ENCODE measurements at places on chromosomes 5 and 9.

GRCh38 chr5:173830421-173830820 is 57.7 kb upstream of the CPEB4 start:
- no peak for DNase-seq

DNA sequence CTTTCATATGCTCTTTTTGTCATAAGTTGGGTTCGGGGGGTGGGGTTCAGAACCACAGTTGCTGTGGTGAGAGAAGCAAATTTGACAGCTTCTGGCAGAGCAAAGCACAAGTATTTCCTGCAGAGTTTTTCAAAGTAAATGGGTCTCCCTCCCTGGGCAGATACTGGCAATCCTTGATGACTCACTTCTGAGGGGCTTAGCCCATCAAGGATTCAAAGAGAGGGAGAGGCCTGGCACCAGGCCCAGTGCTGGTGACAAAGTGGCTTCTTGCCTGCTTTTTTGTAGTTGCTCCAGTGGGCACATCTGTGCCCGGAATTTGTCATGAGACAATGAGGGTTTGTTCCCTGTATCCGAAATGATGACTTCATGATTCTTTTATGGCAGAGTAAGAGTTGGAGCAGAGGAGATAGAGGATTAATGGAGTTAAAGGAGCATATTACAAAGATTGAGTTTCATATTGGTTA is 46.6 kb upstream of the TNC start:
- peak; percentile 75 for DNase-seq

- DNase-seq = no peak
Measured at GRCh38 chr5:102670224-102670836, 84.8 kb upstream of the PAM start.

DNA sequence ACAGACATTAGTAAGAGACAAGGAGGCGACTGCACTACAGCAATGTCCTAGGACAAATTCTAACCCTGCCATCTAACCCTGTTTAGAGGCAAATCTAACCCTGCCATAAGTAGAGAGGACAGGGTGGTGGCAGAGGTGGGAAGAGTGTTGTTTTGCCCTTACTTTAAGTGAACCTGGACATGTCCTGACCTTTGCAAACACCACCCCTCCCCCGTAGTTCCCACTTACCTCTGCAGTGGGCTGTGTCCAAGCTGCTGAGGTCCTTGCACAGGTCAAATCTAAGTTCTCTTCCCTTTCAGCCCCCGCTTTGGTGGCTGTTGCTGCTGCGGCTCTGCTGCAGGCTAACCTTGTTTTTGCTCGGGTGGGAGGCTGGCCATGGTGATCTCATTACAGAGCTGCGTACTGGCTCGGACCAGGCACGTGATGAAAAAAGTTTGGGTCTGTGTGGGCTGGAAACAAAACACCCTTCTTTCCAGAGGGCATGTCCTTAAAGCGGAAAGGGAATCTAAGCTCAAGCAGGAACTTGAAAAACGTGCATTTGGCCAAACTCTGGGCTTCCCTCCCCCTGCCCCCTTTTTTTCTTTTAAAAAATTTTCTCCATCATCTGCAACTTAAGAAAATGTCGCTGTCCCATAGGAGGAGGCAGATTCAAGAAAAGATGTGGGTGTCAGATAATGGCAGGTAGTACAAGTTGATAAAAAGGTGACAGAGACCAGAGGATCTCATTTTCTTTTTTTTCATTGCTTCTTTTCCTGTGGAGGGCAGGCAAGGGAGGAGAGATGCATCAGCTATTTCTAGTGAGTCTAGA is at the start of gene FAXDC2:
Gene FAXDC2 (minus strand): TSS at position 349 of the 808 bp plus-strand sequence. CDS start 12,425 bp downstream, outside the sequence.
- no peak for DNase-seq

DNA sequence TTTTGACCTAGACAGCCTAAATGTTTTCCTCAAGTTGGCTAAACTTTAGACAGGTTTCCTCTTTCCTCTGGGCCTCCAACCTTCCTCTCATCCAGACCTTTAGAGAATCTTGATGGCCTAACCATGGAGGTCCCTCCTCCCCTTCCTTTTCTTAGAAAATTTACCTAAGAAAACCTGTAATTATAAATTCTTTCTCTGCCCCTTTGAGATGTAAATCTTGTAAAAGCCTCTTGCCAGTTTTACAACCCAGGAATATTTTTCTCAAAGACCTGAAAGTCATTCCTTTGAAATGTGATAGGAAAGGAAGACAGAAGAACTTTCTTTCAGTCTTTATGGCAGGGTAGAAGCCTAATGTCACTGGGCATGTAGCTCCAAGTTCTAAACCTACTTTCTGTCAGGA is 1752.6 kb upstream of the C9orf72 start:
- no peak for DNase-seq

- no peak for DNase-seq
Measured at GRCh38 chr5:33588654-33589372, 148.0 kb downstream of the TARS1 start.

DNA sequence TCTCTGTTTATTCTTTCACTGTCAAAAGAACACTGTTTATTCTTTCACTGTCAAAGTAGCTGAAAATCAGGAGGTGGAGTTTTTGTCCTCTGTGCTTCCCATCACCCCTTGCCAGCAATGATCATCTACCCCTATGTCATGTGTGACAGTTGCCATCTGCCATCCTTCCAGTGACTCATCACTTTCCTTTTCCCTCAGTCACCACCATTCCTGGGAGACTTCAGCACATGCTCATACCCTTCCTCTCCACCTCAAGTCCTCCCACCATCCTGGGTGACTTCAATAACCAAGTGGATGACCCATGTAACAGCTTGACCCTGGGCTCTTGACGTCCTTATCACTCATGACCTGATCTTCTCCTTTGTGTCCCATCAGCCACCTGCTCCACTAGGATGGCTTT is 43.3 kb upstream of the RASEF start:
- DNase-seq = no peak

- no peak for DNase-seq
Measured at GRCh38 chr5:109964136-109964535, 274.4 kb downstream of the MAN2A1 start.

DNA sequence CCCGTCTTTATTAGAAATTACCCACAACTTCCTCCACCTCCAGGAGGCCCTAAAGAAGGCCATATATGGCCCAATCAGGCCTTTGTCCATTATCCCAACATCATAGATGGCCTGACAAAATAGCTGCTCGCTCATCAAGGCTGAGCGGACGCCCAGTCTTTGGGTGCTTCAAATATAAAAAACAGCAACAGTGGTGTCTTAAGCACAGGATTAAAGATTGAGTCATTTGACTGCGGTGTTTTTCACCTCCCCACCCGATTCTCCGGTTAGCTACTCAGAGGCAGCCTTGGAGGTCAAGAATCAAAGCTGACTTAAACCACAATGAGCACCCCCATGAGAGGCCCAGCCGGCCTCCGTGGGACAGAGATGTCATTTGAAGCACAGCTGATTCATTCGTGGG is 18.8 kb downstream of the S1PR3 start:
- DNase-seq = no peak

DNA sequence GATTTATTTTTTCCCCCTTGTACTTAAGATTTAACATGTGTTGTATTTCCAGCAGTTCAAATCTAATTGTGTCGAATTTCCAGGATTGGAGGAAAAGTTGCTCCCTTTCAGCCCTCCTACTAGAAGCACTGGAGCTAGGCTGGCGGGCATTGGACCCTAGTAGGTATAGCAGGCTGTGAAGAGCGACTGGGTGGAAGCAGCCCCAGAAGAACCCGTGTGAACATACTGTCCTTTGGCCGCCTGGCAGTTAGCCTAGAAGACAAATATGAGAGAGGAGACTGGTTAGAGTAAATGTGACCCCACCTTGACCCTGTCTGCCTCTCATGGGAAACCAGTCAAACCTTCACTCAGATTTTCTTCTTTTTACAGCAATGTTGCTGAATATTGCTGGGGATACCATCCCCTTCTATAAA is 13.9 kb downstream of the ALDOB start:
- DNase-seq = no peak

- no peak for DNase-seq
Measured at GRCh38 chr9:28735738-28736342, 1162.6 kb upstream of the C9orf72 start.

DNA sequence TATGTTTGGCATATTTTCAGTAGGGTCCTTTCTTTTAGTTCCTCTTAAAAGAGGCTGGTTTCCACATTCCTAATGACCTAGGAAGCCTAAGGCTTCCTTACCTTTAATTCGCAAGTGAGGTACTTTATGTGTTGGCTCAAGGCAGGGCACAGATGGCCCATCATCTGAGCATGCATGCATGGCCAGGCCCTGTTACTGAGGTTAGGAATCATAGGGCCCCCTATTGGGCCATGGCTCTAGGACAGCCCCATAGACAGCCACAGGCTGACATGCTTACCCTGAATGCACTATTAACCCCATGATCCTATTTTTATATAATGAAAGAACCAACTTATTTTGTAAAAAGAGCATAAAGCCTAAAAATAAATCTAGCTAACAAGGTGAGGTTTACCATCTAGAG is 271.4 kb downstream of the ELAVL2 start:
- DNase-seq = no peak

DNA sequence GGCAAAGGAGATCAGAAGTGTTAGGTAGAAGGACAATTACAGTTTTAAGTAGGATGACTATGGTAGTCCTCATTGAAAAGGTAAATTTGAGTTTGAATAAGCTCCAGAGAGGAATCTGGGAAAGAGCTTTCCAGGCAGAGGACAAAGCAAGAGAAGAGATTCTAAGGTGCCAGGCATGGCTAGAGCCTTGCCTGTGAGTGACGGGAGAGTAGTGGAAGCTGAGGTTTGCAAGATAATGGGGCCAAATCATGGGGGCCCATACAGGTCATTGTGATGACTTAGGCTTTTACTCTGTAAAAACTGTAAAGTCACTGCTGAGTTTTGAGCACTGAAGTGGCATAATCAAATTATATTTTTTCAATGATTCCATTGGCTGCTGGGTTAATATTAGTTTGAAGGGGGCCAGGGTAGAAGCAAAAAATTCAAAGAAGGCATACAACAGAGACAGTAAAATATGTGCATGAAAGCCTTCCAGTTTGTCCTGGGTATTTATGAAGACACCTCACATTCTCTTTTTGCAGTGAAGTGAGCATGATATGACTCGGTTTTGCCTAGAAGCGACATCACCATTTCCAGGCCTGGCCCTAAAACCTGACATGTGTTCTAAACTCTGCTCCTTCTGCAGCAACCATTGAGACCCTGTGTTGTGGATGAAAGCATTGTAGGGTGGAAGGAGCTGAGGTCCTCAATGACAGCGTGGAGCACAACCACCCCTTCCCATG is 279.8 kb upstream of the TNC start:
- DNase-seq = no peak

- DNase-seq = no peak
Measured at GRCh38 chr9:135950135-135950682, 11.0 kb downstream of the UBAC1 start.

GRCh38 chr5:174732036-174733020 is 7.9 kb downstream of the MSX2 start:
- DNase-seq = no peak

DNA sequence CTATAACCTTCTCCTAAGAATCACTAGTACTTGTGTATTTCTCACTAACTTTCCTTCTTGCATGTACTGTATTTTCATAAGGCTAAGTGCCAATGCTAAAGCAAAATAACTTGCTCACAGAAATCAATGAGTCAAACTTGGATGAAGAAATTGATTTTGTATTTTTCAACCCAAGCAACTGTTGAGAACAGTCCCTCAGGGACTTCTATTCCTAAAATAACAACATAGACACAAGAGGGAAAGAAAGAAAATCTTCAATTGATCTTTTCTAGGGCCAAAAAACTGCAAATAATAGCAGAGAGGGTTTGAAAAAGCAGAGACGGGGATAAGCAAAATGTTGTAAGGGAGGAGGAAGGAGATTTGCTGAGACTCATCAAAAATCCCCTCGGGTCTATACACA is 69.8 kb downstream of the HABP4 start:
- DNase-seq = no peak

- DNase-seq = no peak
Measured at GRCh38 chr9:116555119-116555518, 132.0 kb upstream of the TRIM32 start.

GRCh38 chr5:170805666-170806065 is 22.1 kb downstream of the GABRP start:
- no peak for DNase-seq

DNA sequence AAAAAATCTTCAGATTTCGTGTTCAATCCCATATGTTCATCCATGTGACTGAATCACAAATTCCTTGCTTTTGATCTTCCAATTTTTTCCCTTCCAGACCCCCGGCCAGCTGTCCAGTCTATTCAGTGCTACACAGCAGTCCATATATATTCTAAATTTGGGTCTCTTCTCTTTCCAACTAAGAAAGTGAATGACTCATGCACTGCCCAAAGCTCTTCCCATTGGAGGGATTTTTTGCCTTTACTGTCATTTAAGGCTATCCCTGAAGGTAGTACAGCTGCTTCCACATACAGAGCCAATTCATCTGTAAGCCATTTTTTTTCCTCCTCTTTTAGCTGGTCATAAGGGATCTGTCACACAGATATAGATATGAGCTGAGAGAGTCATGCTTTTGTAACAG is 478.3 kb downstream of the DMRT2 start:
- no peak for DNase-seq

DNA sequence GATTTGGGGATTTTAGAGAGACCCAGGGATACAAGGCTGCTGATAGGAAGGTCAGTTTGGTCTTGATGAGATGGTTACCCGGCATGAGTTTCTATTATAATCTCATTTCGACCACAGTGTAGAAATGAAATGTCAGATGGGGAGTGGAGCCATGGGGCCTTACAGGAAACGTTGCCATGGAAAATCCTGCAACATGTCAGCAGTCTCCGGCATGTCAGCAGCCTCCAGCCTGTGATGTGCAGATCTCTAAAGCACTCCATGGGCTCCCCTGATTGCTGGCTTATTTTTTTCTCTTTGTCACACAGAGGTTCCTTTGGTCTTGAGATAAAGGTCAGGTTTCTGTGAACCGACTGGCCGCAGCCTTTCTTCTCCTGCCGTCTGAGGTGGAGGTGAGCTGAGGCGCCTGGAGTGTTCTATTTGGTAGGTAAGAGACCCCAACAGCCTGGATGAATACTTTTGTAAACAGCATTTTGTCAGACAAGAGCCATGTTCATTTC is 208.7 kb upstream of the DAP start:
- no peak for DNase-seq

DNA sequence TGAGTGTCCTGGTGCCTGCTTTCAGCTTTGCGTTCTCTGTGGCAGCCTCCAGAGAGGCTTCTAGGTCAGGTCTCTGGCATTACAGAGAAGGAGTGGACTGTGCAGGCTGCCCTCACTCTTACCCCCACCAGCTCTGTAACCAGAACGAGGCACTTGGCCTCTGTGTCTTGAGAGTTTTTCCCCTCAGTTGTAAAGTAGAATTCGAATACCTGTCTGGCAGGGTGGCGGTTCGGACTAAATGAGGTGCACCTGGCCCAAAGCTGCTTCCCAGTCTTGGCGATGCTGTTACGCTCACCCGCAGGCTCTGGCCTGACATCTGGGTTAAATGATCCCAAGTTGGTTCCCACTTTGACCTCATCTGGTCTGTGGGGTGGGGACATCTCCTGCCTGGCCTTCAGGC is 40.1 kb downstream of the FAM78A start:
- no peak for DNase-seq

- DNase-seq = peak; percentile 86
Measured at GRCh38 chr5:26622947-26623346, 415.4 kb downstream of the CDH9 start.

GRCh38 chr5:102153003-102153759 is 142.9 kb downstream of the SLCO4C1 start:
- DNase-seq = peak; percentile 27

All from NCI-H345 (cell line).